Smooth muscle cell of the coronary artery (primary cell): ENCODE measurements at places on chromosomes 12 and 14. TPM values are rescaled to one million over a fixed set of nuclear protein-coding genes. Genes with fewer than 3 reads are reported as not detected.

Gene CLEC1B
- not detected in 2 replicates for total RNA-seq

Gene RASSF9
- total RNA-seq: 1.1 and 1.2 TPM in 2 replicates

Gene GPR137C
- 0.23 and 0.68 TPM in 2 replicates for total RNA-seq

Gene NR1H4
- total RNA-seq: not detected in 2 replicates

Gene PLEKHG7
- total RNA-seq: not detected in 2 replicates

Gene RFX4
- not detected in 2 replicates for total RNA-seq

Gene PPP1R36
- 0.53 and 0.82 TPM in 2 replicates for total RNA-seq

Gene HAL
- under 0.01 and 0.47 TPM in 2 replicates for total RNA-seq

Gene SYCP3
- total RNA-seq: 0.08 and 0.12 TPM in 2 replicates

Gene PNP
- 26.4 and 48.6 TPM in 2 replicates for total RNA-seq

Gene EID3
- 3.9 and 9.9 TPM in 2 replicates for total RNA-seq

Gene CAPZA3
- total RNA-seq: not detected in 2 replicates

Gene HECTD1
- total RNA-seq: 226 and 481 TPM in 2 replicates

Gene SMCO2
- total RNA-seq: 0.08 TPM in 1 of 2 replicates, not detected in the other

Gene HOXC12
- not detected in 2 replicates for total RNA-seq

Gene CCDC197
- total RNA-seq: not detected in 2 replicates

Gene ASB8
- total RNA-seq: 12.7 and 16.6 TPM in 2 replicates

Gene ZNF641
- 8.4 and 18.8 TPM in 2 replicates for total RNA-seq

Gene OR4E2
- not detected in 2 replicates for total RNA-seq

Gene PYGL
- 66.4 and 98.6 TPM in 2 replicates for total RNA-seq

Gene CSRP2
- 13.5 and 29.0 TPM in 2 replicates for total RNA-seq

Gene KRT7
- total RNA-seq: 5.4 and 533 TPM in 2 replicates

Gene FZD10
- total RNA-seq: 0.47 TPM in 1 of 2 replicates, not detected in the other

Gene ESPL1
- 0.70 and 1.2 TPM in 2 replicates for total RNA-seq

Gene EXOC3L4
- 0.35 TPM in 1 of 2 replicates, not detected in the other for total RNA-seq

Gene LRRC9
- total RNA-seq: not detected in 2 replicates

Gene IFT81
- total RNA-seq: 9.4 and 11.2 TPM in 2 replicates

Gene MTERF2
- total RNA-seq: 2.6 and 5.4 TPM in 2 replicates
